Activated T-cell treated with anti-CD3 and anti-CD28 coated beads, Interleukin-2, amount 50 U/mL, for 4 hours (primary cell): ENCODE measurements at places on chromosomes 3 and 15. TPM values are rescaled to one million over a fixed set of nuclear protein-coding genes. Genes with fewer than 3 reads are reported as not detected.

The CACNA2D2 gene
- 0.35 TPM for total RNA-seq

- no peak for DNase-seq
Measured at GRCh38 chr3:193996221-193996620, 139.7 kb upstream of the HES1 start.

DNA sequence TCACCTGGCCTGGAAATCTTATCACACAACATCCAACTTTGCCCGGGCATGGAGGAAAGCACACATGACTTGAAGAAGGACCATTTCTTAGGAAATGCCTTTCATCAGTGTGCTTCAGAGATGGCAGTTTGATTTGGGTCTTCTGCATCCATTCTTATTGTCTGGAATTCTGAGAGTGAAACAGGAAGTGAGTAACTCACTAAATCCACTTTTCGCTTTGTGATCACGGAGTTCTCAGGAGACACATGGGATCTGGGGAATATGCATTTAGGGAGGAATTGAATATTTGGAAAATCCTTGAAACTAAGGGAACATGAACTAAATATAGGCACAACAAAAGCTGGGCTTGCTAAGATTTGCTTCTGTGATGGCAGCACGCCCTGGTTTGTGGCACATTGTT is 212.5 kb upstream of the FEZF2 start:
- no peak for DNase-seq

DNA sequence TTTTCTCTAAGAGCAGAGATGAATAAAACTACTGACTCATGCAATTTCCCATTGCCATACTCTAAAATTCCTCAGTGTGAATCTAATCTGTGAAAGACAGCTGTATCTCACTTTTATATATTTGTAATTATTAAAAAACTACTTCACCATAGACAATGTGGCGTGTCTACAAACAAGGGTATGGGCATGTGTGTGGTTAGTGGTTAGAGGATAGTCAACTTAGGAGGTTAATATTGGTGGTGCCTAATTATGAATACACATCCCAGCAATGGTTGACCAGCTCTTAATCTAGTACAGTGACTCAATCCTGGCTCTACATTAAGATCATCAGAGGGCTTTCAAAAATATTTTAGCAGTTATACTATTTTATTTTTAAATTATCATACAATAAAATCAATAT is 94.5 kb downstream of the GOLIM4 start:
- DNase-seq: no peak

DNA sequence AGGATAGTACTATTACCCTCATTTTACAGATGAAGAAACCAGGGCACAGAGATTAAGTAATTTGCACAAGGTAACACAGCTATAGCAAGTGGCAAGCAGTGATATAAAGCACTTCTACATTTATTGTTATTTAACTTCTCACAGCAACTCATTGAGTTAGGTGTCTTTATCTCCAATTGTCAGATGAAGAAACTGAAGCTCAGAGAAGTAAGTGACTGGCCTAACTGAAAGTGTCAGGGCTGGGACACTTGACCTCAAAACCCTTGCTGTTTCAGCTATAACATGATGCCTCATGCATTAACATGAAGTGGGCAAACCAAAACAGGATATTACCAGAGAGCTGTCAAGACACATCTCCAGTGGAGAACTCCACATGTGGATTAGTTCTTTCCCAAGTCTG is 65.8 kb upstream of the LEKR1 start:
- DNase-seq: no peak

DNA sequence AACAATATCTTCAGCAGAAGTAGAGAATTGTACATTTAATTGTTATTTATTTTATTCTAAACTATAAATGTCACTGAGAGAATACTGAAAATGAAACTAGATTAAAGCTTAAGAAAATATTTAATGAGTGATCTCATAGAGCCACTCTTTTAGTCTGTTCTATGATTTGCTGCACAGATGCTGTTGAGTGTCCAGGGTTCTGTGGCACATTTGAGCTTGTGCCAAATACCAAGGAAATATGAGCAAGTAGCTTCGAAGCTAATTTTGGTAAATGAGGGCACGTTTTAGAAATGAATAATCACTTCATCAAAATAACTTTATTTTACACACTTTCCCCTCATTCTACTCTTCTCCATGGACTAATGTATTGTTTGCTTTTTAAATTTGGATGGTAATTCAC is 53.6 kb upstream of the THRB start:
- no peak for DNase-seq

GRCh38 chr15:88974392-88974791 is 61.2 kb upstream of the MFGE8 start:
- DNase-seq: no peak

DNA sequence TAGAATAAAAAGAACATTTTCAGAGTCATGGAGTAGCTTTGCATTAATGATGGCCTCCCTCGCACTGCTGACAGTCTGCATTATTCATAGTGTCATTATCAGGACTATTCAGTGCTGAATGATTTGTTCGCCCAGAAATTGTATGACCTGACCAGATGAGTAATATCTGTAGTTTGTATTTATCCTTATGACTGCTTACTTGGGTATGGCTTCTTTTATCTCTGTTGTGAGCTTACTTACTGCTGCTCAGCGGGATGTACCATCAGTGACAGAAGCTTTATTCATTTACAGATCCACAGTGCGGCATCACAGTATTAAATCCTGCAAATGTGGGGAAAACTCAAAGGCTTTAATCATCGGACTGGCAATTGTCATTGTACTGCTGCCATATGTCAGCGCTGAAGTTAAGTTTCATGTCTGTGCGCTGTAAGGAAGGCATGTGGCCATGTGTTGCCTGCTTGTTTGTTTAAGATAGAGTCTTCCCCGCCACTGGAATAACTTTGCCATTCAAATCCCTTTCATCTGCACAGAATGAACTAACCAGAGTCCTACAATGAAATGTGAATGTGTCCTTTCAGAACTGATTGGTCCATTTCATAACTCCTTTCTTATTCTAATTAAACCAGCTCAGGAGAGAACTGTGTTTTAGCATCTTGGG is 262.2 kb downstream of the CHL1 start:
- DNase-seq: no peak

The SNUPN gene
- total RNA-seq: 32.1 TPM

The DUOX2 gene
- 0.05 TPM for total RNA-seq

DNA sequence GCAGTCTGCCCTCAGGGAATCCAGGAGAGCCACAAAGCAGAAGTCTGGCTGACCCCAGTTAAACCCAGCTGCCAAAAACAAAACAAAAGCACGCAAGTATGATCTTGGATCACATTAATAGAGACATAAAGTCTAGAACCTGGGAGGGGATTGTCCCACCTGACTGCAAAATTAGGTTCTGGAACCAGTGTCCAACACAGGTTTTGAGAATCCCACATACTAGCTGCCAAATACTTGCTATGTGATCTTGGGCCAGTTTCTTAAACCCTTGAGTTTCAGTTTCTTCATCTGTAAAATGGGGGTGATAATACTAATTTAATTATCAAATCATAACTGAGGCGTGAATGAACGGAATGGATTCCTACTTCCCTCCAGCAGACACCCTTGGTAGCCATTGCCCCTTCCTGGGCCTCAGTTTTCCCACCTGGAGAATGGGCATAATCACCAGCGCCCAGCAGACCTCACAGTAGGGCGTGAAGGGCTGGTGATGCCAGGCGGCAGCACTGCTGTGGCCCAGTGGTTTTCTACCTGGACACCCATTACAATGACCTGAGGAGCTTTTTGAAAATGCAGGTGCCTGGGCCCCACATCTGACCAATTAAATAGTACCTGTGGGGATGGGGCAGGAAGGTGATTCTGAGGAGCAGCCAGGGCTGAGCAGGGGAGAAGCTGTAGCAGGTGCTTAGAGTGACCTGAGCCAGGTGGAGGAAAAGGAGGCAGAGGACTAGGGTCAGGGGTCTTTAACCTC is 32.2 kb downstream of the GRIP2 start:
- no peak for DNase-seq

DNA sequence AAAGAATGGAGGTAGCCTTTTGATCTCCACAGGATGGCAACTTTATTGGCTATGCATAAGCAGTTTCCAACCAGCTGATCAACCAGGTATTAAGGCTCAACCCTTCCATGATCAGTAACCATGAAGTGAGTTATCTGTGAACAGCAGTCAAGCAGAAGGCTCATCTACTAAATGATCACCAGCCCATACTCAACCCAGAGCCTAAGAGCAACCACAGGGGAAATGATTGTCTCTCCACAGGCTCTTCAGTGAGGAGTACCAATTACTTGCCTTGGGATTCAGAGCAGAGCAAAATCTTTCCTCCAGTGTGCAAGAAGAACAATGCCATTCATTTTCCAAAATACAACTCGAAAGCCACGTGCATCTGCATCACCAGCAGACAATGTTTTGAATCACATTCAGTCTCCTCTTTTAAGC is 754.8 kb downstream of the ROBO1 start:
- no peak for DNase-seq

DNA sequence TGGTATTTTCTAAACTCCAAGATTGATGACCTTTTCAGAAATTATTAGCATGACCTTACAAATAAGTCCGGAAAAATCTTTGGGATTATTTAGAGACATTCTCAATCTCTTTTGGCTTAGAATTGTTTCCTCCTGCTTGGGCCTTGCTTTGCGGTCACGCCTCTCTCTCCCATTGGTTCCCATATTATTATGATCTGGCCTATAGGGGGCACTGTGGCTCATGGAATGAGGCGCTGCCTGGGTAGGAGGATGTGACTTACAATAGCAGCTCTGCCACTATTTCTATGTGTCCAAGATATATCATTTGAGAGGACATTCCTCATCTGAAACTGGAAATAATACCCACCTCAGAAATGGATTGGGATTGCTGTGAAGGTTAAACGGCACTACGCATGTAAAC is 464.9 kb downstream of the MFSD1 start:
- no peak for DNase-seq

The FBN1 gene
- total RNA-seq: 0.24 TPM

DNA sequence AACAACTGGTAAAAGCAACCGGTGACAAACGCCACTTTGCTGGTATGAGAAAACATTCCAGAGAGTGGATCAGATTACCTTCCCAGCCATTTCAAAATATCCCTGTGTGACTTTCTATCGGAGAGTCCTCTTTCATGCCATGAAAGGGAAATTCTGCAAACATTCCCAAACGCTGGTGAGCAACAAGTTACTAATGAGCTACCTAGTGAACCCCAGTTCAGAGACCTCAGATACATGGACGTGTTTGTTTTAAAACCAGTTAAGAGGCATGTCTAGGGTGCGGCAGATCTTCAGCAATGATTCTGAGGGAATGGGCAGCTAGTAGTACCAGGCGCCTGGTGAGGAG is 418.2 kb upstream of the NR2F2 start:
- DNase-seq: no peak

DNA sequence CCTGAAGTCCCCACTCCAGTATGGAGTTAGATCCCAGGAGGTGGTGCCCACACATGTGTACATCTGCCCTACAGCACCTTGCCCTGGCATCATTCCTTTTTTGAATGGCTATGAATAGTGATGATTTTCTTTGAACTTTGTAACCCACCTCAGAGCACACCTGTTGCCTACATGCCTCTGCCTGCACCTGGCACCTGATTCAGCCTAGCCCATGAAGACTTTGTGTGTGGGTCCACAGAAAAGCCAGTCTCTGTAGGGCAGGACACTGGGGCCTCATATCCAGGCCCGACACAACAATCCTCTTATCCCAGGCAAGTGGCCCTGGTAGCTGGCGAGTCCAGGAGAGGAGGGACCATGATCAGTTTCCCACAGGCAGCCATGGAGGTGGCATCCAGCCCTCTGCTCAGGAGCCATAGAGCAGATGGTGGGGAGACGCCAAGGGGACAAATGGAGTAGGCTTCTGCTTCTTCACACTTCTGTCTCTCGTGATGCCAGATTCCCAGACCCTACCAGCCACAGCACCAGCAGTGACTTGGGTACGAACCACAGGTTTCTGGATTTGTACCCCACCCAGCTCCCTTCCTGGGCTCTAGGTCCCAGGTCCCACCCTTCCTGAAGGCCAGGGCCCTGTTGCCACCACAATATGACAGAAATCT is 230.7 kb downstream of the UACA start:
- DNase-seq: no peak

DNA sequence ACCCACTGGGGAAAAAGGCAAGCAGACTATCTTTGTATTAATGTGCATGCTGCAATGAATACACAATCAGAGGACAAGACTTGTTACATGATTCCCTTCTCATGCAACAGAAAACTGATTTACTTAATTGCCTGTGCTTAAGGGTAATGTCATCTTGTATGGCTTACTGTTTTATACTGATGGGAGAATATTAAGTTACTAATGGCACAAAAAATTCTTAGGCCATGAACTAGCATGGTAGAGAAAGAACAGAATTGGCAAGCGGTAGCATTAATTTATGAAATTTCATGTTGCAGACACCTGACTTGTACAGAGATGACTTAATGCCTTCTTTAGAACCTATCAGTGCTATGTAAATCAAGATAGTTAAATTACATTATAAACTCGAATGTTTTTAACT is 282.3 kb downstream of the CNTN3 start:
- DNase-seq: no peak

- DNase-seq: no peak
Measured at GRCh38 chr15:48671103-48672022, 25.9 kb upstream of the FBN1 start.

GRCh38 chr15:63256433-63257274 is 20.8 kb upstream of the APH1B start:
- no peak for DNase-seq

The SLC12A6 gene
- total RNA-seq: 23.5 TPM

- no peak for DNase-seq
Measured at GRCh38 chr15:80228959-80229610, 22.9 kb downstream of the CTXND1 start.

The KIF15 gene
- total RNA-seq: 4.7 TPM

The SRPRB gene
- total RNA-seq: 166 TPM

DNA sequence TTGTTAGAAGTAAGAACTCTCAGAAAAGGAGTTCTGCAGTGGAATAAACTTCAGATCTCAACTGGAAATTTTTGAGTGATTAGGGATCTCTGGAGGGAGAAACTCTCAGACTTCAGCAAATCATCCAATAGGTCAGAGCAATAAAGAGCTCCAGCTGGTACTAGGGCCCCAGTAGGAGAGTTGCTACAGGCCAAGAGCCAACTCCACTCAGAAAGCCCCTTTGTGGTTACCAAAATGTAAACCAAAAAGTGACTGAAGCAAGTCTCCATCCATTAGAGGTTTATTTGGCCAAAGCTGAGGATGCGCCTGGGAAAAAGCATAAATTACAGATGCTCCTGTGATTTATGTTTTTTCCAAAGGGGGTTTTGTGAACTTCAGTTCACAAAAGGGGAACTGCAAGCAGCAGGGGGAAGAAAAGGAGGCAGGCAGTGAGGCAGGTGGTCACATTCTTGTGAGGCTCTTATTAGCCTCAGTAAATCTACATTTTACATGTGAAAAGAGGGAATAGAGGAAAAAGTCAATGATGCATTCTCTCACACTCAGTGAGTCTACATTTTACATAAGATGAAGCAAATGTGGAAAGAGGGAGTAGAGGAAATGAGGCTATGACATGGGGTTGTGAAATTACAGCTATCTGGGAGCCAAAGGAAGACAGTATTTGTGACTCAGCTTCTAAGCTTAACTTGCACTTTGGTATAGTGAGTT is 92.4 kb upstream of the DAZL start:
- no peak for DNase-seq

The GABRA5 gene
- not detected for total RNA-seq

The B3GALNT1 gene
- 2.4 TPM for total RNA-seq

GRCh38 chr3:157586293-157586692 is 83.1 kb upstream of the VEPH1 start:
- no peak for DNase-seq
